Vagina (tissue), 2 donors: ENCODE measurements at places on chromosomes 5 and 9.

GRCh38 chr5:58363461-58364249 is 96.2 kb downstream of the PLK2 start:
- DNase-seq: no peak

GRCh38 chr5:41822036-41822435 is 48.2 kb downstream of the OXCT1 start:
- no peak for DNase-seq

GRCh38 chr9:76109953-76110352 is 219.5 kb downstream of the PCSK5 start:
- DNase-seq: no peak

- DNase-seq: no peak
Observed at GRCh38 chr5:93807846-93808245, 66.4 kb upstream of the POU5F2 start.

GRCh38 chr9:121599872-121600585 is 51.4 kb upstream of the DAB2IP start:
- no peak for DNase-seq

DNA sequence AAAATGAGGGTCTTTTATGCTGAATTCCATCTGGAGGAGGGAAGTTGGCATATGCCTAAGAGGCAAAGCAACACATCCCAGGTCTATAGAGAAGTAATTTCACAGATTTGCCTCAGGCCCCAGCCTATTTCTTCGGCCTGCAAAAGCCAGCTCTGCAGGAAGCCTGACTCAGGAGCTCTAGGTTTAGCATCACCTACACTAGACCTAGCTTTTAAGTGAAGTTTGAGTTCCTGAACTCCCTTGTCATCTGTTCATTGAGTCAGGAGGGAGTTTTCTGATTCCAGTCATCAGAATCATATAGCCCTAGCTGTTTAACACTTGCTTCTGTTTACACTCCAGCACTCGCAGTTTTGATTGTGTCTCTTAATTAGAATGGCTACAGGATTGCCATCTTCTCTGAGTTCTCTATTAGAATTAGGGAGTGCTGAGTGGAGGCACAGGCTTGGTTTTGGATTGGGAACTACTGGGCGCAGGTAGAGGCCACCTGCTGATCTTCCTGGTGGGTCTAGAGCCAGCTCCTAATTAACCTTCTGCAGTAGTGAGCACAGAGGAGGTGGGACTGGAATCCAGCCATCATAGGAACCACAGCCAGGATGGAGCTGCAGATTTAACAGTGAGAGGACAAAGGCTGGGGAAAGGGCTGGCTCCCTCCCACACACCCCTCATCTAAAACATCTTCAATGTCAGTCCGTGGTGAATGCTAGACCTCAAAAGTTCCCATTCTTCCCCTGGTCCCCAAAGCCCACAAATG is 179.5 kb downstream of the TRIO start:
- DNase-seq: no peak
